ENCODE measurements at places on chromosomes 11 and 22.

- DNase-seq = no peak
These were observed 332.4 kb downstream of the TBC1D22A start for GRCh38 chr22:47094861-47095330.

DNA sequence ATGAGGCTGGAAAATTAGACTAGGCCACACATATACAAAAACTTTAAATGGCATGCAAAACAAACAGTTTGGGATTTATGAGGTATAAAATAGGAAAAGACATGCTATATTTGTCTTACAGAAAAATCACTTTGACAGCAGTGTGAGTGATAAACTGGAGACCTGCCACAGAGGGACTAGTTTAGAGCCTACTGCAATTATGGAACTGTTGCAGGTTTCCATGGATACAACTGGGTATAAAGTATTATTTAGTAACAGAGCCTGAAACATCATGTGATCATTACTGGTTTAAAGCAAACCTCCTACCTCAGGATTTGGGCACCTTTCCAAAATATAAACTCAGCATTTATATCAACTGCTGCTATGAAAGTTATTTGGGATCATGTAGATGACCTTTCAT, 1032.5 kb downstream of the DLG2 start:
- no peak for DNase-seq

GRCh38 chr22:19527321-19527721, 3.1 kb upstream of the CLDN5 start:
- DNase-seq = no peak

GRCh38 chr22:47146941-47147340, 384.5 kb downstream of the TBC1D22A start:
- DNase-seq = no peak

DNA sequence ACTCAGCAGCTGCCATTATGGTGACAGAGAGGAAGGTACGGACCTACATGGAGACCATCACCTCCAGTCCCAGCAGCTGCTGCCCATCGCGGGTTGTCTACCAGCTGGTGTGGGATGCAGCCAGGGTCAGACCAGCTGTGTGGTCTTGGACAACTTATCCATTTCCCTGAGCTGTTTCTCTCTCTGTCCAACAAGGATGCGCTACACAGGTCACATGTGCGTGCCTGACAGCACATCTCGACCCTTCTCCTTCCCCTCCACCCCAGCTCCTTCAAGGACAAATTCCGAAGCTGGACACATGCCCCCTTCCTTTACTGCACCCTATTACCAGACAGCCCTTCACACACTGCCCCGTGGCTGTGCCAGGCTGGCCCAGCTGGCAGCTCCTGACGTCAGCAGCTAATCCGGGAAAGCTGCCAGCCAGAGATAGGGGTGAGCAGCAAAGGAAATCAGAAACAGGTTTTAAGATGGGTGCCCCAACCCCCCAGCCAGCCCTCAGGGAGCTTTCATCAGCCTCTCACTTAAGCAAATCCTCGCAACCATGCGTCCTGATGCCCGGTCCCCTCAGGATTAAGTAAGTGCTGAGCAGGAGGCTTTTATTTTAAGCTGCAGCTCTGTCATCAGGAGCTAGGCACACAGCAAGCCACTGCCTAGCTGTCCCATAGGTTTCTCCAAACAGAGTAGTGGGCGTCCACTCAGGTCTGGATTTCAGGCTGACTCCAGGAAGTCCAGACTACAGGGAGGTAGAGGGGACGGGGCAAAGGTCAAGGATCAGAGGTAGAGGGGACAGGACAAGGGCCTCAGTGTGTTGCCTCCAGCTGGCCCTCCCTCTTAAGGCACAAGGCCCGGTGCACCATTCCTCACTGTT, 20.3 kb downstream of the TEF start:
- no peak for DNase-seq

- no peak for DNase-seq
These were observed 14.0 kb downstream of the CPT1A start for GRCh38 chr11:68827733-68828132.

GRCh38 chr11:102186551-102187191, 76.4 kb downstream of the YAP1 start:
- DNase-seq = no peak

DNA sequence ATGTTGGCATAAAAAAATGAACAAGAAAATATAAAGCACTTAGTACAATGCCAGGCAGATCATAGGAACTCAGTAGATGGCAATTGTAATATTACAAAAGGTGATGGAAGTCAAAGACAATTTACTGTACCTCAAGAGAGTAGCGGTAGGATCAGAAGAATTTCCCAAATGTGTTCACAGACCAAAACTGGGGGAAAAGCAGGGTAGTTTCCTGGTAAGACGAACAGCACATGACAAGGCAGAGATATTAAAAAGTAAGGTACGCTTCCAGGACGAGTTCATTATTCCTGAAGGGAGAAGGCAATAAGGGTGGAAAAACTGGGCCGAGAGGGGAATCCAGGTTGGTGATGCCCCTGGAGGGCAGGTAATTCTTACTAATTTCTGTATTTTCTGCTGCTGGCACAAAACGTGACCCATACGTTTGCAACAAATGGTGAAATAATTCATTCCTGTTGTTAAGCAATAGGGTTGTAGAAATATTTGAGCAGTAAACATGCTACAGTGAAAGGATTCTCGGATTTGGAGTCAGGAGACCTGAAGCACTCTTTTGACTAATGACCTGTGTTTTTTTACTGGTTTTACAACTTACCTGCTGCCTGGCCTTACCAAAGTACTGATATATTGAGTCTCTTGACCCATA, 786 bp upstream of the ANKRD42 start:
- DNase-seq = no peak

DNA sequence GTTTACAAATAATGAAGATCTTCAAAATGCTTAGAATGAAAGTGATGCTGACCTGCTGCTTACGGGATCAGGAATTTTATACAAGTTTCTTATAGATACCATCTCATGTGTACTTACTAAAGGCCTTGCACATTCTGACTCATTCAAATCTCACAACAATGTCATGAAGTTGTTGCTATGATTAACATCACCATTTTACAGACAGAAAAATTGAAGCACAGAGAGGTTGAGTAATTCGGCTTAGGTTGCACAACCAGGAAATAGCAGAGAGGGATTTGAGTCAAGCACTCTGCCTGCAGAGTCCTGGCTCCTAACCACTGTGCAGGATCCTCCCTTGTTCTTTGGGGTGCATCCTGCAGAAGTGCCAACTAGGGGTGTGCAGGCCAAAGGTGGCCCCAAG, 471.9 kb downstream of the MIAT start:
- no peak for DNase-seq

DNA sequence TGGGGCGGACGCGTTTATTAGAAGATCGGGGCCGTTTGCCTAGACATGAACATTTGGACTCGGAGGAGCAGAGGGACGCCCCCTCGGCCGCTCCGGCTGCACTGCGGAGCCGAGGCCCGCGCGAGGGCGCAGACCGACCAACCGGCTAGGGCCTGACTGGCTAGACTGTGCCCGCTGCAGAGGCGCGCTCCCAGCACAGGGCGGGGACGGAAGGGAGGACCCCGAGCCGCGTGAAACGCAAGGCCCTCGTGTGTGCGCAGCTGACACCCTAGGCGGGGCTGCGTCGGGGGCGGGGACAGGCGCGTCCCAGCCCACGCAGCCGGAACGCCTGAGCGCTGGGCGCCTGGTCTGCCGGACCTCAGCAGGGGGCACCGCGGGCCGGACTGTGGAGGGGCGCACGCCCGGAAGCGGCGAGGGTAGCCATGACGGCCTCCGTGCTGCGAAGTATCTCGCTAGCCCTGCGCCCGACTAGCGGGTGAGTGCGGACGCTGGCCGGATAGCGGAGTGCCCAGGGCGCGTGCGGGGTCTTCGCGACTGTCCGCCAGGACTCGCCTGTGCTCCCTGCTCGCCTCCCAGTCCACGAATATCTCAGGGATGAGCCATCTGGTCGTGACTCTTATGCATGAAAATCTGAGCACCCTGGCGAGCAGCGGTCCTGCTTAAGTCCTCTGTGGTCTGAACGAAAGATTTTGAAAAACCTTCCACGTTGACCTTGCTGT, at the start of gene MRPL40:
Gene MRPL40, plus strand, starts transcription at position 413 of the 719 bp plus-strand sequence. Its CDS starts 10 bp downstream, at position 423.
- peak; percentile 92 for DNase-seq
